ENCODE measurements at places on chromosomes 3 and 15. TPM values are rescaled to one million over a fixed set of nuclear protein-coding genes. Genes with fewer than 3 reads are reported as not detected.

The ZIC4 gene
- not detected for total RNA-seq

The CDHR4 gene
- total RNA-seq: not detected

The ISLR gene
- total RNA-seq: not detected

The FOXL2 gene
- total RNA-seq: not detected

The GPR62 gene
- not detected for total RNA-seq

The COLQ gene
- 1.7 TPM for total RNA-seq

The NKIRAS1 gene
- 5.2 TPM for total RNA-seq

The GOLGA8J gene
- total RNA-seq: not detected

The SERINC4 gene
- 0.28 TPM for total RNA-seq

The BSN gene
- total RNA-seq: 0.09 TPM

The SOX14 gene
- total RNA-seq: not detected

The SLC38A3 gene
- total RNA-seq: not detected

The CD200 gene
- 144 TPM for total RNA-seq

The RNF123 gene
- 42.0 TPM for total RNA-seq

The ZIC1 gene
- not detected for total RNA-seq

The NAA50 gene
- 153 TPM for total RNA-seq

The DPPA2 gene
- total RNA-seq: not detected

The ASB14 gene
- total RNA-seq: not detected

The LRRC28 gene
- total RNA-seq: 16.7 TPM

The GOLGA8G gene
- total RNA-seq: not detected

The MESP2 gene
- not detected for total RNA-seq

The MST1R gene
- 1.5 TPM for total RNA-seq

The SPRED1 gene
- total RNA-seq: 0.44 TPM

The PCSK6 gene
- total RNA-seq: 4.7 TPM

The GATA2 gene
- total RNA-seq: not detected

The TGM5 gene
- total RNA-seq: 0.07 TPM

The MKRN2OS gene
- not detected for total RNA-seq

The ZDHHC3 gene
- 42.0 TPM for total RNA-seq

The ATP13A5 gene
- not detected for total RNA-seq

The SIDT1 gene
- 11.5 TPM for total RNA-seq

The TOMM70 gene
- total RNA-seq: 61.5 TPM

The ADGRG7 gene
- total RNA-seq: not detected

The GNAT1 gene
- not detected for total RNA-seq

The CCDC51 gene
- 25.9 TPM for total RNA-seq
